Activated T-helper 17 cell treated with anti-CD3 and anti-CD28 coated beads, Interleukin-2, amount 50 U/mL, for 72 hours (primary cell): ENCODE measurements at places on chromosomes 12 and 14. TPM values are rescaled to one million over a fixed set of nuclear protein-coding genes. Genes with fewer than 3 reads are reported as not detected.
A peak's percentile ranks its signal among the peaks of the same experiment; 100 is the strongest.

DNA sequence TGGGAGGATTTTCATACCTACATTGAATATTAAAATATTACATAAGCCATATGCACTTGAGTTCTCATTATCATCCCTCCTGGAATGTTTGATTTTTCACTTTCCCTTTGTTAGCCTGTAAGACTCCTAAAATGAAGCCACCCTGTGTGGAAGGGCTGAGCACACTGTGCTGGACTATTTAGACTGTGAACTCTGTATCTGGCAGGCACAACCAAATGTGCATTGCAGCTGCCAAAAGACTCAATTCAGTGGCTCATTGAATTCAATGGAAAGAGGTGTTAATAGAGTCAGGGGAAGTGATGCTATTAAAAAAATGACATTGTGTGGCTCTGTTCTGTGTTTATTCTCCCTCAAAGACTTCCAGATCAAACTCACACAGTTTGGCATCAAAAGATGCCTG lies 111.1 kb downstream of the SMOC1 start:
- no peak for ATAC-seq

DNA sequence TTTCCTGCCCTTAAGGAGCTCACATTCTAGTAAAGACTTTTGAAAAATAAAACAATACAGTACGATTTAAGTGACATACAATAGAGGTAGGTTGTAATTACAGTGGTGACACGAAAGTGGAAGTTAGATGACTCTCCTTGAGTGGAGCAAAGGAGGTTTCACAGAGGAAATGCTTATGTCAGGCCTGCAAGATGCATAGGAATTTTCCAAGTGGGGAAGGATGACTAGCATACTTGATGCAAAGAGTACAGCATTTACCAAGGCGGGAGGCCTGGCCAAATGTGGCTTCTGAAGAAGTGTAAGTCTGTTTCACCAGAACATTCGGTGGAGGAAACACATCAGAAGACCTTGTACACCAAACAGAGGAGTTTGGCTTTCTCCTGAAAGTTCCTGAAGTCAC lies 55.2 kb downstream of the ERO1A start:
- peak; percentile 94 for ATAC-seq

GRCh38 chr14:85459361-85460000 lies 70.5 kb upstream of the FLRT2 start:
- no peak for ATAC-seq

- ATAC-seq: no peak
Observed at GRCh38 chr12:131987552-131987951, 37.8 kb downstream of the EP400 start.

DNA sequence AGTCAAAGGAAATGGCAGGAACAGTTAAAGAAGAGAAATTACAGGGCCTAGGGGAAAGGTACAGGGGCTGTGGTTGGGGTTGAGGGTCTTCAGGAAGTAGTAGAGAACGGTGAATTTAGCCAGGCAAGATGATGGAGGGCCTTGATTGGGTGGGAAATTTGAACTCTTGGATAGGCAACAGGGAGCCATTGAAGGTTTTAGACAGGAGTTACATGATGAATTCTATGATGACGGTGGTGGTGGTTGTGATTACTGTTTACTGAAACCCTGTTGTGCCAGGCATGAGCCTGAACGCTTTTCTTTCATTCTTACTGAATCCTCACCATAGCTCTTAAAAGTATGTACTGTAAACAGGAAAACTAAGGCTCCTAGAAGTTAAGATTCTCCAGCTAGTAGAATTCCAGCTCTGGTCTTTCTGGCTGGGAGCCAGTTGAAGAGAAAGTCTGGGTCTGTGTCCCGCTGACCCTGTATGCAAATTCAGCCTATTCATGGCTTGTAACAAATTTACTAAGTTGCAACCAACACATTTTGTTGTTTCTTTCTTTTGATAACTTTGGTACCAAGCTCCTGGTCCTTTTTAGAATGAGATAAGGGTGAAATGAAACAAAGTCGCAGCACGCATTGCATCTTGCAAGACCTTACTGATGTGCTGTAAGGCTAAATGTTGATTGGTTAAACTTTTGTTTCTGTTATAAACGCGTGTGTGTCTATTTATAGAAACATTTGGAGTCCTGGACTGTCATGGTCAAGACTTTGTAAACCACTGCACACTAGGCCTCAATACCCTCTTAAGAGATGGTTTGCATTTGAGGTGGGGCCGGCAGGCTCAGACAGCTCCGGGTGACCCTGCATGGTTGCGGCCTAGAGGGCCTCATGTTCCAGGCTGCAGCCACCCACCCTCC lies 6.0 kb downstream of the ORAI1 start:
- no peak for ATAC-seq

GRCh38 chr12:118682656-118683055 lies 298.7 kb upstream of the SRRM4 start:
- ATAC-seq: no peak

NAV3 gene
- not detected for total RNA-seq
